DND-41 (cell line): ENCODE measurements at places on chromosomes 6 and 20.
A peak's percentile ranks its signal among the peaks of the same experiment; 100 is the strongest.

- DNase-seq: no peak
These were observed 4.6 kb downstream of the JARID2 start for GRCh38 chr6:15250187-15251168.

DNA sequence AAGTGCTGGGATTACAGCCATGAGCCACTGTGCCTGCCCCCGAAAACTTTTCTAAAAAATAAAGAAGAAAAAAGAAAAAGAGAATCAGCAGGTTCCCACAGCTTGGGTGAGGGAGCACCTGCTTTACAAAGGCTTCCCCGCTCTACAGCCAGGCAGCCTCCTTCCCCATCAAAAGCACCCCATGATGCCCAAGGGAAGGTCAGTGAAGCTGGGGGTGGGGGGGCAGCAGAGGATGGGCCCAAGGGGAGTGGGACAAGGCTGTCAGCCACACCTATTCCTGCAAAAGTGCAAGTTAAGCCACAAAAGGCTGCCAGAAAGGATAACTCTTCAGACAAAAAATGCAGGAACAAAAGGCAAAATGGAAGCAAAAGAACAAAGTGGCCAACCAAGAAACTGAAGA lies 72.5 kb downstream of the FAM50B start:
- DNase-seq: no peak

DNA sequence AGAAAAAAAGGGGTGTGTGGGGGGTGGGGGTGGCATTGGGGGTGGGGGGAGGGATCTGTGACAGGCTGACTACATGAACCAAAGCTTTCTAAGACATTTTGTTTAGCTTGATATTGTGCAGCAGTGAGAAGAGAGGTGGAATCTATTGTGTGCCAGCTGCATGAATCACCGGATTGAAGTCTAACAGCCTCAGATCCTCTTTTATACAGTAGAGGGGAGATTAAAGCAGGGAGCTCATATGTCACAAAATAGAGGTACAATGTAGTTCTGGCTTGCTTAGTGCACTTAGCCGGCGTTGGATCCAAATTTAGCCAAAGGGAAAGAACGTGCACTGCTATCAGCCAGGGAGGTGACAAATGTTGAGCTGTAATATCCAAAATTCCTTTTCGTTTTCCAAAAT lies 404.2 kb upstream of the CITED2 start:
- DNase-seq: no peak

DNA sequence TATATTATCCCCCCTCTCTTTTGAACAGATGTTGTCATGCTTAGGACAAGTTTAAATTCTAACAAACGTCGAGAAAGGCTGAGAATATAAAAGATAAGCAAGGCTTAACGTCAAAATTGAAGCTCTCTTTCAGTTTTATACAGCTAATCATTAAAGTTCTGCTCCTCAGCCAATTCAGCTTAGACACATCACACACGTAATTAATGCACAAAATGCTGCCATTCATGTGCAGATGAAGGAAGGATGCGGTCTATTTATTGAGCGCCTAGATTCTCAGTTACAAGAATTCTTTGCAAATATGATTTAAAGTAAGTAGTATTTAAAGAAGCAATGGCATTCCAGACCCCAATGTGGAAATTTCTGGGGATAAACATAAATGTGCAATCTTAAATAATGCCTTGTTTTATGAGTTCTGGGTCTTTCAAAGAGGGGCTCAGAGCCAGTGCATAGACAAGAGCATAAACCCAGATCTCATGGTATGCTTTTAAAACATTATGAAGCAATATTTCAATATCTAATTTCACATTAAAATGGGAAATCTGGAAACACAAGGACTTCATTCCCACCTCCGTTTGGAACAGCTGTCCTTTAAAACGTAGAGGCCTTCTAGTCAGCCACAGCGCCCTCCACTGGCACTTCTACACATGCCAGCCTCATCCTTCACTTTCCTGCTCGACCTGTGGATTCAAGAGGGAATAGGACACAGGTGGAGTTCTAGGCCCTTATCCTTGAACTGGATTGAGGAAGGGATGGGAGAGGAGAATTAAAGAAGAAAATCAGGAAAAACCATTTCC lies 85.8 kb downstream of the LYRM4 start:
- DNase-seq: no peak

DNA sequence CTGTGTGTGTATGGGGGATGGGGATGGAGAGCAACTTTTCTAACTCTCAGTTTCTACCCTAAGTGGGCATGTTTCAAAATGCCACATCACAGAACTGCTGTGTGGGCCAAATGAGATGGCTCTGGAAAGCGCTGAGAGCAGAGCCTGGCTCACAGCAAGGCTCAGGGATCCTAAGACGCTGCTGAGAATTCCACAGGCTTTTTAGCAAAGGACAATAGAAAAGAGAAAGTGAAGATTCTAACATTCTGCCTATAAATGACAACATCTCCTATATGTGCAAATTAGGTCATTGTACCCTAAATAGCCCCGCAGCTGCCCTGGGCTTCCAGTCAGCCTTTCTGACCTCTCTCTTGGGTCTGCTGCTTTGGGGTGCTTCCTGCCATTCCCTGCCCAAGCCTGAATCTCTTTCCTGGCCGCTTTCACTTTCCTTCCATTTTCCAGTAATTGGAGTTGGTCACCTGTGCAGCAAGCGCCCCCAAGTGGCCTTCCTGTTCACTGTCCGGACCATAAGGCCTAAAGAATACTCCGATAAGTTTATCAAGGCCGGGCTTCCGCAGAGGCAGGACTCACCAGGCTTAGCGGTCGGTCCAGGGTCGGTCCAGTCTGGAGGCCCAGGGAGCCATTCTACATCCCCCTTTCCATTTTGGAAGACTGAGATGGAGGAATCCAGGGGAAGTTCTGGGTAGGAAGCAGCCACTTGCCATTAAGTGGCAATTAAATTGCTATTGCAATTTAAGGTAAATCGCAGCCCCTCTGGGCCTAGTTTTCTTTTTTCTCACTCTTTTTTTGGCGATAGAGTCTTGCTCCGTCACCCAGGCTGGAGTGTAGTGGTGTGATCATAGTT lies 6.7 kb upstream of the DDR1 start:
- peak; percentile 83 for DNase-seq

DNA sequence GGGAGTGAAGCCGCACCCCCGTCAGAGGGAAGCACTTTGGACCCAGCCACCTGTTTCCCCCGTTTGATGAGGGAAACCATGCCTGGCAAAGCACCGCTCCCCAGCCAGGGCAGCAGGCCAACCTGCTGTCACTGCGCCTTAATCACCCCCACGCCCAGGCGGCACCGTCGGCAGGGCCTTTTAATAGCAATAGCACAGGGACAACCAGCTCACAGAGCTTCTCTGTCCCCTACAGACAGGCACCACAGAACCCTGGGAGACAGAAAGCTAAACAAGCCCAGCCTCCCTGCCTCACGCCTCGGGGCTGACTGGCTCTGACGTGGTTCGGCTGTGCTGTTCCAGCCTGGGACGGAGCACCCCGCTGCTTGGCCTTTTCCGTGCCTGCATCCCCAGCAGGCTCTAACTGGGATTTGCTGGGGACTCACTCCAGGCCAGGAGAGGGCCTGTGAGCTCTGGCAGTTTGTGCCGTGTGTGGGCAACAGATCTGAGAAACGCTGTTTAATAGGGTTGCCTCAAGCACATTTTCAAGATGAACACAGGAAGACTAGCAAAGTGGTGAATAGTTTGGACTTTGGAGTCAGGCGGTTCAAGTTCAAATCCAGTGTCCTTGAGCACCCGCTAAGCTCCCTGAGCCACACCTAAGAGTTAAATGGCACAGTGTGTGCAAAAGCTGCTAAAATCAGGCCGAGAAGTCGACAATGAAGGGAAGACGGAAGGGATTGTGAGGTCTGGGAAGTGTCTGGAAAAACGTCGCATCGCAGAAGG lies 223.8 kb downstream of the NRN1 start:
- no peak for DNase-seq

- no peak for DNase-seq
These were observed 930.6 kb downstream of the KIF16B start for GRCh38 chr20:15642676-15643075.

GRCh38 chr20:44137266-44137801 lies 49.7 kb downstream of the JPH2 start:
- DNase-seq: no peak

- DNase-seq: no peak
These were observed 168.9 kb downstream of the PHF3 start for GRCh38 chr6:63804381-63804956.

- DNase-seq: no peak
These were observed 1136.0 kb downstream of the HACE1 start for GRCh38 chr6:103723438-103724322.

DNA sequence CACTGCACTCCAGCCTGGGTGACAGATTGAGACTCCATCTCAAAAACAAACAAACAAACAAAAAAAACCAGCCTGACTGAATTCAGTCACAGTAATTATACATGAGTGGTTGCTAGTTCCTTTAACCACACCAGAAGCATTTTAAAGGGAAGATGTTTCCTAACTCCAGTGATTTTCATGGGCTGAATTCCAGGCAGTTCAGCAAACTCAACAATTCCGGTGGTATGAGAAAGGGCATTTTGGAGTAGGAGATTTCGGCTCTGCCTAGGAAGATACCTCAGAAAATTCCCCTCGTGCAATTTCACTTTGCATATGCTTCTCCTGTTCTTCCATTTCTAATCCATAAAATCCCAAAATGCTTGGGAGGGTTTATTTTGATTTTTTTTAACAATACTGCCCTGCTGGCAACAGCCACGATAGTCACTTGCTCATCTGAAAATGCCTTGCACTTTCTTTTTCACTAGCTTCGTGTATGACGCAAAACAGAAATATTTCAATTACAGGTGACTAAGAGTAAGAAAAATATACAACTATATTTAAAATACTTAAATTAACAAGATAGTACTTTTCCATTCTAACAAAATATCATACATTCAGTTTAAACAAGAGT lies 48.3 kb upstream of the IPCEF1 start:
- no peak for DNase-seq

GRCh38 chr6:1250489-1251197 lies 61.3 kb upstream of the FOXQ1 start:
- no peak for DNase-seq

DNA sequence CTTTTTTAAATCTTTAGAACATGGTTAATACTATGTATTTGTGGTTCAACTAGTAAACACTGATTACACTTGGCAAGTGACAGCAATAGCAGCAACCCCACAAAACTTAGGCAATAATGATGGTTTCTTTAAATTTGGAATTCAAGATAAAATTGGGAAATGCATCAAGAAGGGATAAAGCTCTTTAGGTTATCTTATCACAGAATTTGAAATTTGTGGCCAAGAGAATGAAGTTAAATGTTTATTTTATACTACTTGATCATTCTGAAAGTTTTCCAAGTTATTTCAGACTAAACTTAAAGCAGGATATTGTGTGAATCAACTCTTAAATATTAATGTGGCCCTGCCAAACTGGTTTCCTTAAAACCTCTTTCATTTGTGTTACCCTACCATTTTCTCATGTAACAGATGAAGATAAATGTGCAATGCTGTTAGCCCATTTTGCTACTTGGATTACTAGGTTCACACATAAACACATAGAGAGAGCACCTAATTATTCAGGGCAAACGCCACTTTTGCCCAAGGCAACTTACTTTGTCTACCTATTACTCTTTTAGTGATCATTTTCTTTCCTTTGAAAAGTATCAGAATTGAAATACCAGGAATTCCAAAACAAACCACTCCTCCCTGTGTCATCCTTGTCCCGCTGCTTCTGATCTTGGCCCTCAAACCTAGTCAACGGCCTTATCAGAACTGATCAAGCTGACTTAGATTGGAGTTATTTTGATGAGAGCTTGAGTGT lies 186.7 kb upstream of the TENT5A start:
- no peak for DNase-seq

DNA sequence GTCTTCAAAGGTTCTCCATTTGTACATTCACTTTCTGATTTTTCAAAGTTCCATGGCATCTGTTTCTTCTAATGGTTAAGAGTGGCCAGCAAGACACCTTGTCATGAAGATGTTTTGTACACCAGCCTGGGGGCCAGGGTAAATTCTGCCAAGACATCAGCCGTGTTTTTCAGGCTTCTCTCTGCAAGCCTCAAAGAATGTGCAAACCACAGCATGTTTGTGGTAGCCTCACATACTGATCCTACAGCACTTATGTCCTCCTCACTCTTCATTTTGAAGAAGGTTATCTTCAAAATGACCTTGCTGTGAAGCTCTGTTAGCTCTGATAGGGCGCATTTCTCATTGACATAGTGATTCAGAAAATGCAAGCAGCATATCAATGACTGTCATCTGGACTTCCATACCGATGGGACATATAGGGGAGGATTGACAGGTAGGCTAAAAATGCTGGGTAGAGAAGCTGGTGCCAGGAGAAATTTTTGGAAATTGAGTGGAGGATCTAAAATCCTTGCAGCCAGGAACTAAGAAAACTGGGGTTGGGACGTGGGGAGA lies 59.3 kb upstream of the SPTLC3 start:
- no peak for DNase-seq

DNA sequence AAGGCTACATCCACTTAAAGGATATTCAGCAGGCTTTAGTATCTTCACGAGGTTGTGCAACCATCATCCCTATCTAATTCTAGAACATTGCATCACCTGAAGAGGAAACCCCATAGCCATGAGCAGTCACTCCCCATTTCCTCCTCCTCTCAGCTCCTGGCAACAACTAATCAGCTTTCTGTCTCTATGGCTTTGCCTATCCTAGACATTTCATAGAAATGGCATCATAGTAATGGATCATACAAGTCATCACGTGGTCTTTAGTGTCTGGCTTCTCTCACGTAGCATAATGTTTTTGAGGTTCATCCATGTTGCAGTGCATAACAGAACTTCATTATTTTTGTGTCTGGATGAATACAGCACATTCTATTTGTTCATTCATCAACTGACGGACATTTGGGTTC lies 20.5 kb downstream of the SNAI1 start:
- no peak for DNase-seq

DNA sequence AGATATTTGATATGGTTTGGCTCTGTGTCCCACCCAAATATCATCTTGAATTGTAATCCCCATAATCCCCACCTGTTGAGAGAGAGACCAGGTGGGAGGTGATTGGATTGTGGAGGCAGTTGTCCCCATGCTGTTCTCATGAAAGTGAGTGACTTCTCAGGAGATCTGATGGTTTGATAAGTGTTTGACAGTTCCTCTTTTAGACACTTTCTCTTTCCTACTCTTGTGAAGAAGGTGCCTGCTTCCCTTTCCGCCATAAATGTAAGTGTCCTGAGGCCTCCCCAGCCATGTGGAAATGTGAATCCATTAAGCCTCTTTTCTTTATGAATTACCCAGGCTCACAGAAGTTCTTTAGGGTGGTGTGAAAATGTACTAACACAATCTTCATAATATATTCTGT lies 1404.0 kb upstream of the ADGRB3 start:
- DNase-seq: no peak

DNA sequence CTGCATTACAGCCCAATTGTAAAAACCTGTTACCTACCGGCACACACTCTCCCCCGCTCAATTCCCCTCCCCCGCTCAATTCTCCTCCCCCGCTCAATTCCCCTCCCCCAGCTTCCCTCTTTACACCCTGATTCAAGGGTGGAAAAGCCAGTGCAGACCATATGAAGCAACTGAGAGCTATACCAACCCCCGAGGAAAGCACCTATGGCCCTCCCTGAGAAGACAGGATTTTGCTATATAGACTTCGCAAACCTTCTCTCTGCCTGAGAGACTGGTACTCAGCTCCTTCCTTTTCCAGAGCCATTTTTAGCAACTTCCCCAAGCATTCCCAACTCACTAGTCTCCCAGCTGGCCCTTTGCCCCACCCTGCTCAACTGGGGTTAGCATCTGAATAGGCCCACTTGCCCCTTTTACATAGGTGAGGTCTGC lies 7.6 kb downstream of the GNAS-AS1 start:
- no peak for DNase-seq

- DNase-seq: no peak
These were observed 446.1 kb upstream of the SULF2 start for GRCh38 chr20:48231253-48231930.

GRCh38 chr6:72206606-72207005 lies 320.3 kb downstream of the RIMS1 start:
- DNase-seq: no peak

- DNase-seq: no peak
These were observed 61.9 kb downstream of the ESR1 start for GRCh38 chr6:151869345-151869744.
